A549 treated with Mapracorat at 1 μM for 4 hours (cell line): ENCODE measurements at places on chromosomes 1 and 21. TPM values are rescaled to one million over a fixed set of nuclear protein-coding genes. Genes with fewer than 3 reads are reported as not detected.

The FAM72D gene
- 4.9 to 6.9 TPM (median 5.6 TPM) in 5 replicates for total RNA-seq

The ADGRB2 gene
- total RNA-seq: 3.9 to 6.8 TPM (median 5.5 TPM) in 5 replicates

The ITLN1 gene
- total RNA-seq: not detected in 5 replicates

The CLDN8 gene
- not detected in 5 replicates for total RNA-seq

The OR2T2 gene
- not detected in 5 replicates for total RNA-seq

The B3GALNT2 gene
- total RNA-seq: 15.2 to 22.1 TPM (median 17.0 TPM) in 5 replicates

The ABCG1 gene
- 2.1 to 2.7 TPM (median 2.5 TPM) in 5 replicates for total RNA-seq

The LCE3B gene
- not detected in 5 replicates for total RNA-seq

The ACTL8 gene
- total RNA-seq: 1.0 to 2.2 TPM (median 1.9 TPM) in 5 replicates

The PCAT6 gene
- total RNA-seq: 2.8 to 5.1 TPM (median 3.8 TPM) in 5 replicates

The TRIM58 gene
- total RNA-seq: not detected in 5 replicates

The LORICRIN gene
- total RNA-seq: not detected in 5 replicates

The NR5A2 gene
- 2.7 to 5.3 TPM (median 3.8 TPM) in 5 replicates for total RNA-seq

The ZBED6 gene
- 1.1 to 4.7 TPM (median 3.5 TPM) in 5 replicates for total RNA-seq

The IVL gene
- total RNA-seq: 0.06 to 0.13 TPM (median 0.10 TPM) in 3 of 5 replicates, not detected in the others

The HSD3B2 gene
- not detected in 5 replicates for total RNA-seq

The LY9 gene
- 0.07 to 0.19 TPM (median 0.14 TPM) in 4 of 5 replicates, not detected in the other for total RNA-seq

The RAP1GAP gene
- total RNA-seq: 8.1 to 11.4 TPM (median 10.8 TPM) in 5 replicates

The RUNX1 gene
- total RNA-seq: 5.7 to 10.5 TPM (median 9.0 TPM) in 5 replicates

The PLA2G5 gene
- total RNA-seq: not detected in 5 replicates

The GADD45A gene
- 63.9 to 81.4 TPM (median 71.3 TPM) in 5 replicates for total RNA-seq

The TP73 gene
- 0.59 to 0.87 TPM (median 0.75 TPM) in 5 replicates for total RNA-seq

The LCE1D gene
- total RNA-seq: not detected in 5 replicates

The SLC35F3 gene
- 3.6 to 5.2 TPM (median 4.9 TPM) in 5 replicates for total RNA-seq

The TRIM17 gene
- not detected in 5 replicates for total RNA-seq

The MYOG gene
- total RNA-seq: not detected in 5 replicates

The GNAT2 gene
- 0.13 to 0.17 TPM (median 0.17 TPM) in 3 of 5 replicates, not detected in the others for total RNA-seq

The STPG1 gene
- 6.6 to 7.4 TPM (median 6.8 TPM) in 5 replicates for total RNA-seq

The SYNC gene
- total RNA-seq: 10.7 to 15.2 TPM (median 14.5 TPM) in 5 replicates

The CACYBP gene
- total RNA-seq: 152 to 216 TPM (median 163 TPM) in 5 replicates

The OR2G6 gene
- total RNA-seq: not detected in 5 replicates

The OBSCN gene
- 4.5 to 5.5 TPM (median 4.9 TPM) in 5 replicates for total RNA-seq

The NRIP1 gene
- total RNA-seq: 7.8 to 14.6 TPM (median 12.6 TPM) in 5 replicates

The CYP4A22 gene
- not detected in 5 replicates for total RNA-seq

The LIN28A gene
- not detected in 5 replicates for total RNA-seq

The TMCC2 gene
- 1.4 to 1.8 TPM (median 1.6 TPM) in 5 replicates for total RNA-seq
